Central memory CD4-positive, alpha-beta T cell (primary cell): ENCODE measurements at places on chromosomes 3 and 15.

DNA sequence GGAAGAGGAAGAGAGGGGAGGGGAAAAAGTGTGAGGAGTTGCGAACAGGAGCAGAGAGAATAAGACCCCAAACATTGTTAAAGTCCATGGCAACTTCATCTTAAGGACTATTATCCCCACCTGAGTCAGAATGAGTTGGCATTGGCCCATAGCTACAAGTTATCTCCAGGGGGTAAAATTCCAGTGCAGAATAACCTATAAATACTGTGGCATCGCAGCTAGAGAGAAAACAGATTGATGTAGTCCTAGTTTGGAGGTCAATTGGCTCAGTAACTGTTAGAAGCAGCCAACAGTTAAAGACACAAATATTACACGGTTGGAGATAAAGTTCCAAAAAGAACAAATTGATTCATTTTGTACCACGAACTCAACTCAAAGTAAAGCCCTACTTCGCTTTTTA, 313.9 kb upstream of the CCDC54 start:
- no peak for DNase-seq

DNA sequence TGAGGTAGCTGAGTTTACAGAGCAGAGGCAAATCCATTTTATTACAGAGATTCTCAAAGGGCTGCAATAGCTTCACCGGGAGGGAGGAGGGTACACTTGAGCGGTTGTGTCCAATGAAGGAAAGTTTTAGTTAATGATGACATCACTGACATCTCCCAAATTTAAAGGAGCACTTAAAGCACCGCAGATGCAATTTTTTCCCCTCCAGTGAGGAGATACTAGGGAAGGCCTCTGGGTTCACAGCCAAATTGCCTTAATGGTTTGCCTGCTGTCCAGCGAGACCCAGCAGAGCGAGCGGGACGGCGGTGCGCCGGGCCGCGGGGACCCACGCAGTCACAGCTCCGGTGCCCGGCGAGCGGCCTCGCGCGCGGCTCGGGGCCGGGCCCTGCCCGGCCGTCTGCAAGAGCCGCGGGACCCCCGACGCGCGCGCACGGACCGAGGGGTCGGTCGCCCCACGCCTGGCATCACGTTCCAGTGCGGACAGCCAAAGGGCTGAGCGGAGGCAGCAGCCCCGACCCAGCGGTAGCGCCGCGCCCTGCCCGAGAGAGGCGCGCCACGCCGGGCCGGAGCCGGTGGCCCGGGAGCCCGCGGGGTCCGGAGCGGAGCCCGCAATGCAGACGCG, 160.5 kb upstream of the CHRNA7 start:
- DNase-seq: peak; percentile 2

DNA sequence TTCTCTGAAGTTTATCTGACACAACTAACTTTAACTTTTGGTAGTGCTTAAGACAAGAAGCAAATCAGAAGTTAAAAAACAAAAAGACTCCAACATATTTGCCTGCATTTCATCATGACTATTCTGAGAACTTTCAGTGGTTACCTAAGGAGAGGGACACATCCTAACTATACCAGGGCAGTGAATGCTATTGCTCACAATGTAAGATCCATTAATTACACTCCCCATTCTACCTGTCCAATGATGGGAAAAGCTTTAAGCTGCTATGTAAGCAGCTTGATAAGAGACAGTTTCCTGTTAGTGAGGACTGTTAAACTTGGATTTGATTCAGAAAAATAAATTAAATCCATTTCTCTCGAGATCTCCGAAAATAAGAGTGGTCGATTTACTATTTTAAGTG, 37.5 kb downstream of the SERPINI1 start:
- no peak for DNase-seq

DNA sequence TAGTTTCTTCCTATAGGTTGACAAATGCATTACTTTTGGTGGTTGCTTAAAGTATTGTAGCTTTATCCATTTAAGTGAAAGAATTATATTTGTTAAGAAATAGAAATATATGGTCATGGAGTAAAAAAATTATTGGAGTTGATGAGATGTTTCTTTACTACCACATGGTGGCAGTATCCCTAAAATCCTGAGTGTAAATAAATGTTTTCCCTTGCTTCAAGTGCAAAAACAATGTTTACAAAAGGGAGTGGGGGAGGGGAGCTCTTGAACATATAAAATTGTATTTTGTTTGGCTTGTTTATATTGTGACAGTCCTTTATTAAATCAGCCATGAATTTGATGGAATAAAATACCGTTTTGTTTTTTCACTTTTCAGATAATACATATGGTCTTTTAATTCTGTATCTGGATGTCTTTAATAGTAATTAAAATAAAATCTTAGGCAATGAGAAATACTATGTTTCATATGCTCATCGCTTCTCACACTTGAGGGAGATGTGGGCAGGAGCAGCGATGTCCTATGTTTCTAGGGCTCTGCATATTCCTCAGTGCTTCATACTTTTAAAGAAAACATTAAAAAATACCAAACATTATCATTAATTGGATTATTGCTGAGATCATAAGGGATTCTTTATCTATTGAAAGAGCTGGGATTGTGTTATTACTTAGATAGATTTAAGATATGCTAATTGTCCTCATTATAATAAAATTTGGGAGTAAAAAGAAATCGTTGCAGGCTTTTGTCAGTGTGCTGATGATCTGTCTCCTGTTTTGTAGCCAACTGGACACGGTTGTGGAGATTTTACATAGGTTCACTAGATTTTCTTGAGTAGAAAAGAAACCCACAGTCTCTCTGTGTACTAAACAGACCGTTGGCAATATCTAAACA, 349.7 kb downstream of the TUSC7 start:
- no peak for DNase-seq

GRCh38 chr15:85890620-85890980, 95.9 kb upstream of the KLHL25 start:
- DNase-seq: no peak

GRCh38 chr15:40893019-40893670, 1.1 kb upstream of the VPS18 start:
- DNase-seq: no peak

DNA sequence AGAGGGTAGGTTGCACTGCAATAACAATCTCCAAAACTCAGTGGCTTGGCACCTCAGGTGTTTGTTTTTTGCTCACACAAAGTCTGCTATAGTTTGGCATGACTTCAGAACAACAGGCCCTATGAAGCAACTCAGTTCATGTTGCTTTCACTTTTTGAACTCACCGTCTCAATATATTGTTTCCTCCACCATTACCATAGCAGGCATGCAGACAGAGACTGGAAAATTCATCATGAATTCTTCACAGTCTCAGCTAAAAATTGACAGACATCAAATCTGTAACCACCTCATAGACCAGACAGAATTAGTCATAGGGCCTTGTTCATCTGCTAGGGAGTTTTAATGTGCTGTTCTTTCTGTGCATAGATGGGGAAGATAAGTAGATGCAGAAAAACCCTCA, 161.4 kb upstream of the POU1F1 start:
- no peak for DNase-seq

GRCh38 chr15:50879016-50879617, 29.4 kb upstream of the AP4E1 start:
- no peak for DNase-seq

- DNase-seq: no peak
These were observed 30.3 kb downstream of the UMPS start for GRCh38 chr3:124760601-124761000.

GRCh38 chr3:169453256-169454059, 210.1 kb downstream of the MECOM start:
- DNase-seq: no peak

- no peak for DNase-seq
These were observed 26.2 kb upstream of the SLC35G2 start for GRCh38 chr3:136792556-136793330.

- no peak for DNase-seq
These were observed 11.4 kb downstream of the FHIT start for GRCh38 chr3:61239871-61240270.

DNA sequence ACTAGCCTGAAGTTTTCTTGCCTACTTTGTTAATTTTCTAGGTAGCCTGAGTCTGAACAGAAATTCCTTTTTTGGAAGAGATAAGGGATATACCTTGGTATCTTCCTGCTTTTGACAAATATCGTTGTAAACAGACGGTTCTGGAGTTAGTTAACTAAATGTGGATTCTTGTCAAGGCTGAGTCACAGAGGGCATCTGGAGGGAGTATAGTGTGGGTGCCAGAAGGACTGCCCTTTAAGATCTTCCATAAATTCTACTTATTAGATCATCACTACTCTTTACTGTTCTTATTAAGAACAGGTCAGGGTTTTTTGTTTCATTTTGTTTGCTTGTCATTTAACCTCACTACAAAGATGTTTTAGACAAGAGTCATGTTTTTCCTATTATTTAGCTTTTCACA, 125.3 kb upstream of the SKOR1 start:
- DNase-seq: no peak

DNA sequence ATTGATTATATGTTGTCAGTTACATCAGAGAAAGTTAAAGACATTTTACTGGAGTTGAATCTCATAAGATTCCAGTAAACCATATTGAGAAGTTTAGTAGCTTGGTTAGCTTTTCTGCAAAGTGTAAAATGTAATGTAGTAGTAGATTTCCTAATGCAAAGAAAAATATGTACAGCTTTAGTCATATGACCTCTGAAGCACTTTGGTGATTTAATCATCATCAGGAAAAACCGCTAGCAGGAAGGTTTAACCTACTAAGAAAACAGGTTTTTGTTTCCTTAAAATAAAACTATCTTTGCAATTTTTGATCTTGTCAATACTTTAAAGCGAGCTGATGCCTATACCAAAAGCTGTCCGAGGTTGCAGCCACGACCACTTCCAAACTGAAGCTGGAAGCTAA, 364.6 kb upstream of the ZNF385D start:
- DNase-seq: no peak

GRCh38 chr15:51793521-51794305, 35.7 kb upstream of the TMOD3 start:
- DNase-seq: no peak

DNA sequence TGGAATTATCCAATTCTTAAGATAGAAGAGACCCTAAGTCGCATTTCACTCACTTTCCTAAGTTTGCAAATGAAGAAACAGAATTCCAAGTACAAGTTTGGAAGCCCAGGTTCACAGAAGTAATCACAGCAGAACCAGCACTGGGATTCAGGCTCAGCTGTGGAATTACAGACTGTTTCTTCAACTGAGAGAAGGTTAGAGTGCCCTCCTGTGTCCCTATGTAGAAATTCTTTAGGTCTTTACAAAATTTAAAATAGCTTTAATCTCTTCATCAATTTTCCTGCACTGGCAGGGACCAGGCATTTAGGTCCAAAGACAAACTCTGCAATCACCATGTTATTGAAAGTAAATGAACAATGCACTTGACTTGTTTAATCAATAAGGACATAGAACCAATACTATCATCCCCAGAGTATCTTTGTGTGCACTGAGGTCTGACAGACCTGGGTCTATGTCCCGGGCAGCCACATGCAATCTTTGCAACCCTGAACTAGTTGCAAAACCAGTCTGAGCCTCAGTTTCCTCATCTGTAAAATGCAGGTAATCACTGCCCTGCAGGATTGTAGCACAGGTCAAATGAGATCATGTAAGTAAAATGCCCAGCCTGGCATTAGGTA, 96.3 kb upstream of the ZBED2 start:
- peak; percentile 25 for DNase-seq

DNA sequence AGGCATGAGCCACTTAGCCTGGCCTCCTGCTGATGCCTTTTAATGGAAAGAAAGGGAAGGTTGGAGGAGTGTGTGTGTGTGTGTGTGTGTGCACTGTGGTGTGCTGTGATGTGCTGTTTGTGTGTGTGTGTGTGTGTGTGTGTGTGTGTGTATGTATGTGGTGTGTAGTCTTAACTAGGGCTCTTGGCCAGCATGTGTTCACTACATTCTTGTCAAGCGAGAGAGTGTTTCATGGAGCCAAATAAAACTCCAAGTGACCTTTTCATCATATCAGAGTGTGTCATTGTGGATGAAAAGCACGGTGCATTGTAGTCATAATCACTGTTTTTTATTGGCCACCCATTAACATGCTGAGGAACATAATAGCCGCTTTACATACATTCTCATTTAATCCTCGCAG, 30.8 kb upstream of the BHLHE40 start:
- DNase-seq: no peak

GRCh38 chr3:129624347-129625071, 18.0 kb upstream of the PLXND1 start:
- no peak for DNase-seq

- peak; percentile 46 for DNase-seq
These were observed 2.0 kb downstream of the LYSMD2 start for GRCh38 chr15:51735228-51736010.

GRCh38 chr3:49519916-49520385, 34.3 kb upstream of the BSN start:
- DNase-seq: no peak

- no peak for DNase-seq
These were observed 13.9 kb upstream of the VGLL3 start for GRCh38 chr3:87004883-87005282.

DNA sequence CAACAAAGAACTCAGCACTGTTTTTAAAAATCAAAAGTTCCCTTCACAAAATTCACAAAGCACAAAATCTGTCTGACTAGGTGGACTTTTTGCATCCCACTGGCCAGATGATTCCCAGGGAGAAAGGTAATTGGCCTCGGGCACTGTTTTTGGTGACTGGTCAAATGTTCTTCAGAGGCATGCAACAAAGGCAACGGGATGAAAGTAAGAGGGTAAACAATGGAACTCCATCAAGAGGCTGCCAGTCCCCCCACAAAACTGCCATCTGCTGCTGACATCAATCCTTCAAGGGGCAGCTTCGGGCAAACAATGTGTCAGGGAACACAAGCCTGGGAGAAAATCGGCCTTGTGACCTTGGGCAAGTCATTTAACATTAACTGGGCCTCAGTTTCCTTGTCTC, 3.3 kb downstream of the SRGAP3 start:
- DNase-seq: no peak

DNA sequence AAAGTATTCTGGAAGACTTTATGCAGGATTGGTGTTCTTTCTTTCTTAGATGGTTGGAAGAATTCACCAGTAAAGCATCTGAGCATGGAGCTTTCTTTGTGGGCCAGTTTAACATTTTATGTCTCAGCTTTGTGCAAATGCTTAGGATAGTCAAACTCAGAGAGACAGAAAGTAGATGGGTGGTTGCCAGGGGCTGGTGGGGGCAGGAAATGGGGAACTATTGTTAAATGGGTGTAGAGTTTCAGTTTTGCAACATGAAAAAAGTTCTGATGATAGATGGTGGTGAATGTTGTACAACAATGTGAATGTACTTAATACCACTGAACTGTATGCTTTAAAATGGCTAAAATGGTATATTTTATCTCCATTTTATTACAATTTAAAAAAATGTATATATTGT, 24.8 kb downstream of the SPCS1 start:
- no peak for DNase-seq

DNA sequence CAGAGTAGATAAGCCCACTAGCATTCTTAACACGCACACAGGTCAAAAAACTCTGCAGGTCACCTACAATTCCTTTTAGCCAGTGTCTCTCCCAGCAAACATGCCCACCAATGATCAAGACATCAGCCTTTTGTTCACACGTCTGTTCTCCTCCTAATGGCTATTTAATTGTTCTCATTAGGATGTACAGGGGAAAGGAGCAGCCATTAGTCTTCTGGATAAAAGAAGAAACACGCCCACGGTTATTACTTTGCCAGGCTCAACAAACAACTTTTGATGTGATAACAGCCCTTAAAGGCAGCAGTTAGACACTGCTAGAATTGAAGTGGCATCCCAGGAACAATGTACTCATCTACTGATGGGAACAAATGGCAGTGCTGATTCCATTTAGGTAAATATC, 108.8 kb downstream of the NTRK3 start:
- DNase-seq: no peak

- no peak for DNase-seq
These were observed 22.0 kb downstream of the SST start for GRCh38 chr3:187648177-187648576.
